ENCODE measurements at places on chromosomes 5 and 9.

- no peak for DNase-seq
These were observed 173.3 kb downstream of the PSAT1 start for GRCh38 chr9:78470216-78470615.

DNA sequence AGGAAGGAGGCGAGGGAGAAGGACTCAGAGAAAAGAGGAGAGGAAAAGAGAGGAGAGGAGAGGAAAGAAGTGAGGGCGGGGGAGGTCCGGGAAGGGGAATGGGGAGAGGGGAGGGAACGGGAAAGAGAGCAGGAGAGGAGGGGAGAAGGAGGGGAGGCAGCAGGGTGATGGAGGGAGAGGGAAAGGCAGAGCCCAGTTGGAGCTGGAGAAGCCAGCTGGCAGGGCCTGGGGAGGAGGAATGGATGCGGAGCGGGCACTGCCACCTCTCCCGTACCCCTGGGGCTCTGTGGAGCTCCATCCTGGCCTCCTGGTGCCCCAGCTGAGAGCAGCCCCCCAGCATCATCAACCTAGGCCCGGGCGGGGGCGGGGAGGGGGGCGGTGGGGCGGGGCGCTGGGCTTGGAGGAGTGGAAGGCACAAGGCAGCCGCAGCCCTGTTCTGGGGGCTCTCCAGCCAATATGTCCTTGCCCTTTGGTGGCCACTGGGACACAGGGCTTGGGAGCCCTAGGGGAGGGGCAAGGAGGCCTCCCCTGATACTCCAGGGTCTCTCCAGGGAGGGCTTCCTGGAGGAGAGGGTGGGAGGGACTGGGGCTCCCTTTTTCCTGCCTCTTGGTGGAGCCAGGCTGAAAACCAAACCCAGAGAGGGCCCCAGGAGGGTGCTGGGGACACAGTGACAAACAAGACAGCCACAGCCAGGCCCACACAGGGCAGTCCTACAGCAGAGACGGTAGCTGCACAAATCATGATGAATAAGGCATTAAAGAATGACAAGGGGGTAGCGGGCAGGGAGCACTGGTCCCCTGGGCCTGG lies 123.7 kb downstream of the C9orf50 start:
- DNase-seq = peak; percentile 55

DNA sequence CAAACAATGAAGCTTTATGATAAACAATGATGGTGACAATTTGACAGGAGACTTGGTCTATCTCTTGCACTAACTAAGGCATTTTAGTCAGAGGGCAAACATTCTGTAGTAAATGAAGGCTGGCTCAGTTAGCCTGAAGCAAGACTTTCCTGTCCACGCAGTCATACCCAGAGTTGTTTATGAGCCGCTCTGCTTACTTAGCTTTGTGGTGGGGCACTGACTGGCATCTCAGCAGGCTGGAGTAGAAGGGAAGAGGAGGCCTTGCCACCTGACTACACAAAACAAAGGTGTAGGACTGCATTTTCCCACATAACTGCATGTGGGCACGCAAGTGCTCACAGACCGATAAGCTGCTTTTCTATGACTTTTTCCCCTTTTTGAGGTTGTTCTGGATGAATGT lies 133.7 kb upstream of the EPB41L4A start:
- DNase-seq = no peak

DNA sequence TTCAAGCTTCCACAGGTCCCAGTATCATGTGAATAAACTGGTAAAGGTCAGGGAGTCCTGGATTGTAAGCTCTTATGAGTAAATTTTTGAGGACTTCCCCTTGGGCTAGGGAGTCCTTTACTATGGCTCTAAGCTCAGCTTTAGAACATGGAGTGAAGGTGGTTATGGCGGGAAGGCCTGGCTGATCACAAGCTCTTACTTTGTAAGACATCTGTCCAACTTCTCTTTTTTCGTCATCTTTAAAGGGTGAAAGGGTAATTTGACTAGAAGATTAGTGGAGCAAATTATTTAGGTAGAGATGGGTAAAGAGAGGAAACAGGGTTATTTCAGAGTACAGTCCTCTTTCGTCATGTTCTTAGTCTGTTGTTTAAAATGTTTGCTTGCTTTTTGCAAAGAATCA lies 155.4 kb downstream of the AOPEP start:
- DNase-seq = no peak

DNA sequence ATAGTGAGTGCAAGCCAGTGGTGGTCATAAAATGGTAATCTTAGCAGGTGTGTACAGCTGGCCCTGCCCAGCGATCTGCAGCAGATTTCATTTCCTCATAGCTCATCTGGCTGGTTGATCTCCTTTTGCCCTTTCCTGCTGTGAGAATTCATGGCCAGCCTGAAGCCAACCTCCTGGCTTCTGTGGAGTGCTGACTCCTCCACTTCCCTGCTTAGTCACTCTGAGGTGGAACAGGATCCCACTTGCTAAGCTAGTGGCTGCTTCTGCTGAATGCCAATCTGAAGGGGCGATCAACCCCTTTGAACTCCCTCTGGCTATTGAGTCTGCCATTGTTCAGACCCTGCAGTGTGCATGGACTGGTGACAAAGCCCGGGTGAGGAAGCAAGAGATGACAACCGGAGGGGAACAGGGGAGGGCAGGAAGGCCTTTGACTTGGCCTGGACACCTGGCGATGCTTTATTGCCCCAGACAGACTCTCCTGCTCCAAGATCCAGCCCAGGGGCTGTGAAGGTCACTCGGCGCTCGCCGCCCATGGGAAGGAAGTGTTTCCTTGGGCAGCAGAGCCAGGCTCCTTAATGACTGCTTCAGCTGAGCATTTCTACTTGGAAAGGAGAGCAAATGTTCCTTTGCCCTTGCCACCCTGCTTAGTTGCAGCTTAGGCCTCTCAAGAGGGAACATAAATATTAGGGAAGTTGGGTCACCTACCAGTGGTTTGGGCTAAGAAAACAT lies 341.1 kb downstream of the ZSWIM6 start:
- no peak for DNase-seq

DNA sequence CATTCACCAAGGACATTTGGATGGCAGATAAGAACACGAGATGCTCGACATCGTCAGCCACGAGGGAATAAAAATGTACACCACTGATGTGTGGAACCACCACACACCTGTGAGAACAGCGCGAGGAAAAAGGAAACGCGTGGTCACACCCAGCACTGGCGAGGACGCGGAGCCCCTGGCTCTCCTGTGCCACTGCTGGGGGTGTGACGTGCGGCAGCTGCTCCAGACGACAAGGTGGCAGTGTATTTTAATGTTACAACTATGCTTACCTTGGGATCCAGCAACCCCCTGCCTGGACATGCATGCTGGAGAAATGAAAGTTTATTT lies 13.6 kb upstream of the CEP72 start:
- no peak for DNase-seq

- DNase-seq = peak; percentile 54
These were observed 68.8 kb downstream of the ZNF608 start for GRCh38 chr5:124677374-124678351.

DNA sequence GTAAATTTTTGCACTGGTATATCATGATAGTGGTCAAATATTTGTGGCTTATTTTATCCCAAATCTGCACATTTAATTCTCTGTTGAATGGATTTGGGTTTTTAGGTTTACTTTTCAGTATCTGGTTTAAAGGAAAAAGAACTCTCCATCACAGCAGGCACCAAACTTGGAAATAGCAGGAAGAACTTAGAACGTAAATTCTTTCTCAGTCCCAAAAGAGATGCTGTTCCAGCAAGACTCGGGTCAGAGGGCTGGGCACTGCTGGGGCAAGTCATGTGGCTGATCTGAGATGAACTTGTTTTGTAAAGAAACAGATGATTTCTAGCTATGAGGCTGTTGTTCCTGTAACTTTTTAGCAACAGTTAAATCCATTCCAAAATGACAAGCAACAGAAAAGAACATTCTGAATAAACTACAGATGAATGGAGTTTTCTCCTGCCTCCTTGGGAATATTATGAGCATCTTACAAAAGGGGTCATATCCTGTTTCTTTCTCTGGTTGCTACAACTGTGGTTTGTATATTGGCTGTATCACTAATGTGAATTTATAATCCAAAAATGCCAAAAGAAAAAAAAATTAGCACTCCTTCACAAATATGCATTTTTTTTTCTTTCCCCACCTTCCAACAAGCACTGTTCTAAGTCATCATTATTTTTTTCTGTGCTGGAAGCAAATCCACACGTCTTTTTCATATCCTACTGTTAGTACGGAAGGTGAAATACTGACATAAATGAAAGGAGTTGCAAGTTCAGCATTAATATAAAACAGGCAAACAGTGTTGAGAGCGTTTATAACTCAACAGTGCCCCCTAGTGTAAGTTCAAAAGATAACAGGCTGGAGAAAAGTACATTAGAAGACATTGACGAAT lies 31.1 kb downstream of the OR2K2 start:
- peak; percentile 34 for DNase-seq

- DNase-seq = no peak
These were observed 1039.9 kb downstream of the TLE1 start for GRCh38 chr9:80649496-80649895.

DNA sequence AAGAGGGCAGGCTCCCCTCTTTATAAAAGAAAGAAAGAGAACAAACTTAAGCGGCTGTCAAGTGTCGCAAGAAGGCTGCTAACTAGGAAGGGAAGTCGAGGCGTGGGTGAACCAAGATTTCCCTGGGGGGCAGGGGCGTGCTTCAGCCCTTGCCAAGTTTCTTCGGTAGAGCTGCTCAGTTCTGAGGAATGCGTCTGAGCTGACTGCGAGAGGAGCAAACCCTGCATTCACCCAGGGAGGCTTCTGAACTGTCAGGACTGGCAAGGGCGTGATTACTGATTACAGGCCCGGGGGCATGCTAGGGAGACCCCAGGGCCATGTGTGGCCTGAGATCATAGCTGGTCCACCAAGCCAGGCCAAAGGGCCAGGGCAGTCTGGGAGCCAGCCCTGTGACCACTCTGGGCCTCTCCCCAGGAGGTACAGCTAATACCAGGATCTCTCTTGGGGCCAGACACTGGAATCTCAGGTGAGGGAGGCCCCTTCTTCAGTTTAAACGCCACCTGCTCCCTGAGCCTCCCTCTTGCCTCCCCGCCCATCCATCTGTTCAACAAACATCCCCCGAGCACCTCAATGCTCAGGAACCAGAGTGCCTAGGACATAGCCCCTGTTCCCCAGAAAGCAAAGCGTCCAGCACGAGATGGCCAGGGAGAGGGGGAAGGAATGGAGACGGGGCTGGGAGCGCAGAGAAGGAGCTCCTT lies 30.9 kb downstream of the SARDH start:
- peak; percentile 77 for DNase-seq

- no peak for DNase-seq
These were observed 52.0 kb downstream of the JMY start for GRCh38 chr5:79287907-79288306.

GRCh38 chr9:133991214-133991921 lies 756 bp downstream of the VAV2 start:
- no peak for DNase-seq

GRCh38 chr9:120555839-120556238 lies 24.1 kb downstream of the CDK5RAP2 start:
- DNase-seq = no peak

DNA sequence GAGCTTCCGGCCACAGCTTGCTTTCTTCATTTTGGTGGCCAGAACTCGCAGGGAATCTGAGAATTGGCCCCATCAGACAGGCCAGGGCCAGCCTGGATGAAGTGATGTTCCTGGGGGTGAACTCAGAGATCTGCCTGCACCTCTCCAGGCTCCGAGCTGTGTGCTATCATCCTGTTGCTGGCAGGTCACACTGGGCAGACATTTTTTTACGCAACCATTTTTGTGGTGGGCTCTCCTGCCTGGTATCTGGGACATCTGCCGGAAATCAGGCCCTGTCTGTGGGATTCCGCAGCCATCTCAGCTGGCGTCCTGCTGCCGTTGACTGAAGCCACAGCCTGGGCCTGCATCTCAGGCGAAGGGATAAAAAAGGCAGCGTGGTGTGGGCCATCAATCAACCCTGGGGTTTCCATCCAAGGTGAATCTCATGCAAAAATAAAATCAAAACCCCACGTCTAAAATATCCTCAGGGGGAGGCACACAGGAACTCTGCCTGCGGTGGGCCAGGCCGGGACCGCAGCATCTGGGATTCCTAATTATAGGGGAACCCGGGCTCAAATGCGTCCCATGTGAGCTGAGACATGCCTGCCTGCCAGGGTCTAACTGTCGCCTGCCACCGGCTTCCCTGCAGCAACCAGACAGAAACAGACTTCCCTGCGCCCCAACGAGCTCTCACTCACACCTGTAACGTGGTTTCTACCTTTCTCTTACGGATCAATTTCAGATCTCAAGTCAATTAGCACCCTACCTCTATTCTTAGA lies 174.3 kb downstream of the SYK start:
- DNase-seq = no peak

DNA sequence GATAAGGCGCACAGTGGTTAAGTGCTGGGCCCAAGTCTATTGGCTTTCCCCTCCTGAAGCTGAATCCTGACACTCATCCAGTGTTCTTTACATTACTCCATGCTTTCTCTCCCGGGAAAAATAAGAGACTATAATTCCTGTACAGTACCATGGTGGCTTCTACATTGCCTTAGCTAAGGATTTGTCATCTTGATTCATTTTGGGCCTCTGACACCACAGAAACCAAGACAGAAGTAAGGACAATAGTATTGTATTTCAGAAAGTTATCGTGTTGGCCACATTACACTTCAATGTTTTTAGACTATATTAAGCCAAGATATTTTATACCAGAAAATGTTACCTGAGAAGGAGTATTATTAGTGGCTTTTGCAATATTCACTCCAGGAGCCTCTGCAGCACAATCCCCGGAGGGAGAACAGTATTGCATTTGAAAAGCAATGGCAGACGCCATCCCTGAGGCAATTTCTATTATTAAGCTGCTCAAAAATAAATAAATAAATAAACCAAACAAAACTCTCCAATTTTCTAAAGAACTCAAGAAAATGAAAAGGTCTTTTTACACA lies 267.9 kb downstream of the ENC1 start:
- no peak for DNase-seq

DNA sequence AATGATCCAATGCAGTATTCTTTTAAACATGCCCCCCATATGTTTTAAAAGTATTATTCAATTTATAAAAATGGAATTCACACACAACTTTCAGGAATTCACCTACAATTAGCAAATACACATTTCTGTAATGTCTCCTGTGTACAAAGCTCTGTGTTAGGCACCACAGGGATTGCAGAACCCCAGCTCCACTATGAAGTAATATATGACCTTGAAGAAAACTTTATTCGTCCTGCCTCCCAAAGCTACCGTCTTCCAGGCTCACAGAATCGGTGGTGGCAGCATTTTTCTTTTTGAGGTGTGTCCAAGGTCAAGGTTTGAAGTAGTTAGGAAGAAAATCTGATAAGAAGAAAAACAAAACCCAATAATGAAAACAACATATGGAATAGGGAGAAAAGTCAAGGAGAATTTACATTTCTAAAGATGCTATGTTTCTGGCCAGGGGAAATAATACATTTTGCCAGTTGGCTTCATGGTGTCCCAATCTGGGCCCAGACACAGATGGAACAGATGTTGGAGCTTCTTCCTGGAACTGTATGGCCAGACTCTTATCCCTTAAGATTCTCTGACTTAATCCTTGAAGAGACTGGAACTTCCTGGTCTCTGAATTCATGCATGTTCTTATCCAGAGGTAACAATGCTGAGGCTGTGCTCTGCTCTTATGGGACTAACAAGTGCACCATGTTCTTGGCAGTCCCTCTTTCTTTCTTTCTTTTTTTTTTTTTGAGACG lies 22.0 kb upstream of the LVRN start:
- no peak for DNase-seq

Measured in head of caudate nucleus (tissue), 42 donors.